HCT116 (cell line): ENCODE measurements at places on chromosomes 5 and 9. TPM values are rescaled to one million over a fixed set of nuclear protein-coding genes. Genes with fewer than 3 reads are reported as not detected.

Gene PFN3
- not detected for total RNA-seq

Gene IFNA13
- not detected for total RNA-seq

Gene ELOVL7
- total RNA-seq: 20.0 TPM

Gene TRAF1
- total RNA-seq: 1.7 TPM

Gene GABRA6
- not detected for total RNA-seq

Gene TPPP
- 3.9 TPM for total RNA-seq

Gene STK32A
- 1.2 TPM for total RNA-seq

DNA sequence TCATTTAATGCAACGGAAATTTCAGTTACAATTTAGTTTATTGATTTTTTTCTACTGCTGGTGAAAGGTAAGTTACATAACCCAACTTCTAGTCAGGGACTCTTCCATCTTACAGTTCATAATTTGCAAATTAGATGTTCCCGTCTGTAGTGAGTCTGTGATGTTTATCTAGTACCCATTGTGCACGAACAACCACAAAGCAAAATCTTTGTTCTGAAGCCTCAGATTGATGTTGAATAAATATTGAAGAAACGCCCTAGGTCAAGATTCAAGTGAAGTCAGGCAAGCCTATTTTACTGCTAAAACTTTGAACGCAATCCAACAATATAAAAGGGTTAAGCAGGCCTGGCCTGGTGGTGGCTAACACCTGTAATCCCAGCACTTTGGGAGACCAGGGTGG, 43.1 kb downstream of the BASP1 start:
- peaks cover 8% of the 10 kb centered on the region; the same call in 1 of the 2 replicates for H3K27me3 ChIP-seq
- H3K36me3 ChIP-seq: no peaks in the 10 kb centered on the region
- H3K27ac ChIP-seq: no peak overlapping the region
- no peak for DNase-seq

GRCh38 chr9:81499021-81499454, 190.3 kb downstream of the TLE1 start:
- H3K27me3 ChIP-seq: no peaks in the 10 kb centered on the region
- no peaks in the 10 kb centered on the region for H3K4me1 ChIP-seq
- H3K27ac ChIP-seq: no peak overlapping the region

GRCh38 chr9:21078702-21079101, 960 bp upstream of the IFNB1 start:
- no peak for DNase-seq
- no peaks in the 10 kb centered on the region for H3K36me3 ChIP-seq
- H3K4me1 ChIP-seq: no peaks in the 10 kb centered on the region
- no peaks in the 10 kb centered on the region for H3K27me3 ChIP-seq

GRCh38 chr9:33921967-33922895, 105.3 kb downstream of the UBE2R2 start:
- H3K36me3 ChIP-seq: peaks cover 79% of the 10 kb centered on the region
- H3K27ac ChIP-seq: no peak overlapping the region
- peak; percentile 7 for DNase-seq
- no peaks in the 10 kb centered on the region for H3K27me3 ChIP-seq

DNA sequence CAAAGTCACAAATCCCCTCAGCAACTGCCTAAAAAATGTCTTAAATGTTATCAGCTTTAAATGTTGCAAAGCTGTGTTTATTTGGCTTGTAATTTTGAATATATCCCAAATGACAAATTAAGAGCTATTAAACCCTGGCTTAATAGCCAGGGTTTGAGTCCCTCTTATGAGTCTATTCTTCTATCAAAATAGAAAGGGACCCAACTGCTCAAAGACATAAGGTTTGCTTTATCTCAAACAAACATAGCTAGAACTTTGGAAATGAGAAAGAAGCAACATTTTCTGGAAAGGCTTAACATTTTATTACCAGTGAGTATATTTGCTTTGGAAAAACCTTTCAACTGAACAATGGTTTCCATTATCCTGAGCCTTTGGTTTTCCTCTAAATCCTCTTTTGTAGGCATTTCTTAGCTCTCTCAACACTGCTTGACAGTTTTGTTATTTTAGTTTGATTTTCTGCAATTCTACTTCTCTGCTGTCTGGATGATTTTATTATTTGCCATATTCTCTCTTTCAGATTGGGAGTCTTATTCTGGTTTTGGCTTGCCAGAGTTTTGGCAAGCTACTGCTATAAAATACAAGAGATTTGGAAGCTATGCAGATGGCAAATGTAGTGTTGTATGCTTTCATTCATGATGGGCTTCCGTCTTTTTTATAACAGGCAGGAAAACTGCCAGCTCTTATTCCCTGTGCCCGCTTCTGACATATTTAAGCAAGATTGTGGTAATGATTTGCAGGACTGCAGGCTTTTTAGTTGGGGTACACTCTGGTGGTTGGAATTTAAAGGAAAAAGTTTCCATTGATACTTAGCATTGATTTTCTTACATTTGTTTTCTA, 734.9 kb downstream of the DTWD2 start:
- no peak for DNase-seq
- no peaks in the 10 kb centered on the region for H3K27me3 ChIP-seq

DNA sequence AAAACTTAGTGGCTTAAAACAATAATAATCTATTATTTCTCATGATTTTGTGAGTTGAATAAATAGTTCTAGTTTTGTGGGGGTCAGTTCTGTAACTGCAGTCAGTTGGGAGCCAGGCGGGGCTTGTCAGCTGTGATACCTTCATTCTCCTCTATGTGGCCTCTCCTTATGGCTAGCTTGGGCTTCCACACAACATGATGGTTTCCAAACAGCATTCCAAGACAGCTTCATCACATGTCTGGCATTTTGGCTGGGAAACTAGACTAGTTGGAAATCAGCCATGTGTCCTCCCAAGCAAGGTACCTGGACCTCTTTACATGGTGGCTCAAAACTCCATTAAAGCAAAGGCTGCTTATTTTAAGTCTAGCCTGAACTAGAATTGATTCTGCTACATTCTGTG, 61.4 kb upstream of the RANBP3L start:
- H3K4me3 ChIP-seq: no peak overlapping the region
- no peak overlapping the region for H3K27ac ChIP-seq
- no peaks in the 10 kb centered on the region for H3K4me1 ChIP-seq
- no peak for DNase-seq

DNA sequence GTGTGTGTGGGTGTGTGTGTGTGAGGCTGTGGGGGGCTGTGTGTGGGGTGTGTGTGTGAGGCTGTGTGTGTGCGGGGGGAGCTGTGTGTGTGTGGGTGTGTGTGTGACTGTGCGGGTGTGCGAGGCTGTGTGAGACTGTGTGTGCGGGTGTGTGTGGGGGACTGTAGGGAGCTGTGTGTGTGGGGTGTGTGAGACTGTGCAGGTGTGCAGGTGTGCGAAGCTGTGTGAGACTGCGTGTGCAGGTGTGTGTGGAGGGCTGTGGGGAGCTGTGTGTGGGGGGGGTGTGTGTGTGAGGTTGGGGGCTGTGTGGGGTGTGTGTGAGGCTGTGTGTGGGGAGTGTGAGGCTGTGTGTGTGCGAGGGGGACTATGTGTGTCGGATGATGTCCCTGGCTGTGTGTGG, 23.2 kb downstream of the AHRR start:
- peaks cover 23% of the 10 kb centered on the region for H3K4me1 ChIP-seq
- peak overlapping the region; percentile 24; the same call in 1 of the 2 replicates for H3K27ac ChIP-seq
- no peaks in the 10 kb centered on the region for H3K27me3 ChIP-seq
- DNase-seq: no peak
- H3K36me3 ChIP-seq: no peaks in the 10 kb centered on the region

GRCh38 chr5:172716796-172717313, 54.1 kb downstream of the DUSP1 start:
- DNase-seq: peak; percentile 59
- no peaks in the 10 kb centered on the region; the same call in 1 of the 2 replicates for H3K27me3 ChIP-seq
- H3K36me3 ChIP-seq: no peaks in the 10 kb centered on the region
- no peak overlapping the region for H3K27ac ChIP-seq
- no peak overlapping the region for H3K4me3 ChIP-seq
